Activated T-helper 17 cell treated with anti-CD3 and anti-CD28 coated beads, Interleukin-2, amount 50 U/mL, for 72 hours (primary cell): ENCODE measurements at places on chromosomes 2 and 18. TPM values are rescaled to one million over a fixed set of nuclear protein-coding genes. Genes with fewer than 3 reads are reported as not detected.

The CERKL gene
- not detected for total RNA-seq

DNA sequence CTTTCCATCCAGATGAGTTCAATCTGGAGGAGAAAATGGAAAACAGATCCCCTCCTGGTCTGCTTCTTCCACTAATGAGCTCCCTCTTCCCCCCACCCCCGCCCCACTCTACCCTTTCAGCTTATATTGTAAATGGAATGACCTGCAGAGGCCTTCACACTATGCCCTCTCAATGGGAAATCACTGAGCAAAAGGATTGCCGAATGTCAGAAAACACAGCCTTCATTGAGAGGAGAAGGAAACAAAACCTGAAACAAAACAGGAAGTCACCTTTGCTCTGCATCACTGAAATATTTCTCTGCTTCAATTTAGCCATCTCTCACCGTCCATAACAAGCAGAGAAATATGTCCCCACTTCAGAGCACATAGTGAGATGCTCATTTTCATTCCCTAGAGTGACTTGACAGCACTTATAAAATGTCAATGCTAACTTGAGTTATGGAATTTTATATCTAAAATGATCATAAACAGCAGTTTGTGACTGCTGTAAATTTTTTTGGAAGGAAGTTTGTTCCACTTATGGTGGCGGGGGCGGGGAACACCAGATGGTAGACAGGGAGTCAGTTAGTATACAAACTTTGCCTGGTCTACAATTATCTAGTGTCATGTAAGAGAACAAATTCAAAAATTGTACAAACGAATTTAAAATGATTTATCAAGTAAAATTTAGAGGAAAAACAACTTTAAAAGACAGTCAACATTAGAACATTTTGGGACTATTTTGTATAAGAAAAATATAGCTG, 1.8 kb upstream of the FRZB start:
- no peaks in the 10 kb centered on the region for H3K36me3 ChIP-seq
- no peak overlapping the region for H3K4me3 ChIP-seq
- no peak for ATAC-seq
- H3K27me3 ChIP-seq, result peaks cover 60% of the 10 kb centered on the region

- H3K36me3 ChIP-seq, result no peaks in the 10 kb centered on the region
- peaks cover 17% of the 10 kb centered on the region for H3K27me3 ChIP-seq
- no peak for ATAC-seq
- H3K4me1 ChIP-seq, result no peaks in the 10 kb centered on the region
- H3K4me3 ChIP-seq, result no peak overlapping the region
These were observed 20.7 kb upstream of the ZNF407 start for GRCh38 chr18:74577019-74577418.

- peaks cover 18% of the 10 kb centered on the region for H3K27me3 ChIP-seq
- no peaks in the 10 kb centered on the region for H3K4me1 ChIP-seq
- no peak overlapping the region for H3K4me3 ChIP-seq
These were observed 71.3 kb upstream of the LYPD6 start for GRCh38 chr2:149259136-149259535.

The LIMS3 gene
- total RNA-seq, result 2.8 TPM

GRCh38 chr2:157830696-157831570, 45.2 kb downstream of the ACVR1 start:
- peak overlapping the region; percentile 42 for H3K27ac ChIP-seq
- H3K4me3 ChIP-seq, result no peak overlapping the region
- ATAC-seq, result peak; percentile 74
- H3K4me1 ChIP-seq, result peaks cover 20% of the 10 kb centered on the region

The LOXHD1 gene
- not detected for total RNA-seq

DNA sequence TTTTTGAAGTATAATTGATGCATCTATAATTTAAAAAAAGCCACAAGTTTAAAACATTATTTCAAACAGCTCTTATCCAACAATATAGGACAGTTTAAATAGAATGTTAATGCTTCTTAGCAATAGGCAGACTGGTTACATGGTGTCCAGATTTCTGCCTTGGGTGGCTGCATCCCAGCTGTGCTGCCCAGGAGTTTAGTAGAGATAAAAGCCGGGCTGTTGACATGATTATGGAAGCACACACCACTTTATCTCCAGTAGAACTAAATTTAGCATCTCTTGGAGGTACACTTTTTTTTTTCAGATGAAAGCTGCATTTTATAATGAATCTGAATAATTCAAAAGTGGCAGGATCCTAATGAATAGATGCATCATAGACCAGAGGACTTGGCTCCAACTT, 309.7 kb downstream of the PLCL1 start:
- peaks cover 7% of the 10 kb centered on the region for H3K36me3 ChIP-seq
- H3K27ac ChIP-seq, result no peak overlapping the region
- no peaks in the 10 kb centered on the region for H3K27me3 ChIP-seq

- H3K36me3 ChIP-seq, result no peaks in the 10 kb centered on the region
- H3K4me3 ChIP-seq, result no peak overlapping the region
- H3K27me3 ChIP-seq, result no peaks in the 10 kb centered on the region
- no peak overlapping the region for H3K27ac ChIP-seq
These were observed 38.2 kb upstream of the RAB27B start for GRCh38 chr18:54790109-54790508.

GRCh38 chr2:163281717-163282116, 443.1 kb upstream of the KCNH7 start:
- no peaks in the 10 kb centered on the region for H3K36me3 ChIP-seq
- H3K27ac ChIP-seq, result no peak overlapping the region
- H3K4me3 ChIP-seq, result no peak overlapping the region
- ATAC-seq, result no peak

DNA sequence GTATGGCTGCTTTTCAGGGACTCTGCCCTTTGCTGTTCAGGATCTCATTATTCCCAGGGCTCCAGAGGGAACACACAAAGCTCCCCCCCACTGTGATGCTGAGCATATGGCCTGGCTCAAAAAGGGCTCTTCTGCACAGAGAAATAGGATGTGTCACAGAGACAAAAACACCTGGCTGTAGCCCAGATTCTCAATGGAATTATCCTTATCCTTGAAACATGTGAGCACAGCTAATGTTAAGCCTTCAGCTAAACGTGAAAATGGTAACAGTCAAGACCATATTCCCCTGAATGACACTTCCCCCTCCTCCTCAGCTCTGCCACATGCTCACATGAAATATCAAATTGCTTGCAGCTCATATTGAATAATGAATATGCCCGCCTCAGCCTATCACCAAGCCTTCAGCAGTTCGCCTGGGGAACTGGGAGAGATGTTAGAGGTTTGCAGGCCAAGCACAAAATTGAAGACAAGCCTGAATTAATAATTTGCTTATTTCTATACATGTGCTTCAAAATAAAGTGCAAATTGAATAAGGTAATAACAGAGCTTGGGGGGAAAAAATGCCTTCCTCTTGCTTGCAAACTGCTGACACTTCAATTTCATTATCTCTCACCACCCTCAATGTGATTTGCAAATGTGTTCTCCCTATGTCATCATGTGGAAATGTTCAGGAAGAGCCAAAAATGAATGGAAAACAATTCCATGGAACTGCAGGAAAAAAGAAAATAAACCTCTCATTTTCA, 181.0 kb upstream of the HNRNPA3 start:
- no peak overlapping the region for H3K4me3 ChIP-seq

DNA sequence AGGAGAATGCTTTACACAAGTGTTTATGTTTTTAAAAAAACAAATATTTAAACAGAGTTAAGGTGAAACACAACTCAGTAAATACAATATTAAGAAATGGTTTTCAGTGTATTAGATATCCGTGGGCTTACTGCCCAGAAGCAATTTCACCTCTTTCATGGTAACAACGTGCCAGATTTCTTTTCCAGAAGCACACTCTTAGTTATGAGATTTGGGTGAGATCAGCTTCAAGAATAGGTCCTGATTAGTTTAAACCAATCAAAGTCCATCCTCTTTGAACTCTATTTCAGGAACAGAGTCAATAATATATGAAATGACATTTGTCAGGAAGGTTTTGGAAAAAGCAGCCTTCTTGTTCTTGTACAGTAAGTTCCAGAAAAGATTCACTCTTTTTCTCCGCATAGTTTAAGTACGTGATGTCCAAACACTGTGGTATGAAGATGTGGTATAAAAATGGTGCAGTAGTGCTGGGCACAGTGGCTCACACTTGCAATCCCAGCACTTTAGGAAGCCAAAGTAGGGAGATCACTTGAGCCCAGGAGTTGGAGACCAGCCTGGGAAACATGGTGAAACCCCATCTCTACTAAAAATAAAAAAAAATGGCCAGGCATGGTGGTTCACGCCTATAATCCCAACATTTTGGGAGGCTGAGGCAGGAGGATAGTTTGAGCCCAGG, 14.7 kb downstream of the USP34 start:
- no peak overlapping the region for H3K27ac ChIP-seq
- H3K27me3 ChIP-seq, result no peaks in the 10 kb centered on the region
- no peak overlapping the region for H3K4me3 ChIP-seq
- no peak for ATAC-seq
- H3K4me1 ChIP-seq, result peaks cover 18% of the 10 kb centered on the region
- peaks cover 41% of the 10 kb centered on the region for H3K36me3 ChIP-seq

DNA sequence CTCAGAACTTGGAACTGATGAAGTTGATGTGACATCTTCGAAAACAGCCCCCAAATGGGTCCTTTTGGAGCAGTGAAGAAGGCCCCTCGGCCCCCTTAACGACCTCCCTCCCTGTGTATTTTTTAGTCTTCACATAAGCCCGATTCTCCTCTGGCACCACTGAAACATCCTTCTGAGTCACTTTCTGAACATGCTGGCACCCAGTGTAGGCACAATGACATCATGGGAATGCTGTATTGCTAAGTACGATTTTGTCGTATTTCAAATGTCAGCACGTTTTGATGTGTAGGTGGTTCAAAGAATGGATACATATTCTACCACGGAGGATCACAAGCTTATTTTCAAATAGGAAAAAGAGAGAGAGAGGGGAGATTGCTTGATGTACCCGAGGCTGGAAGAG, 111.7 kb upstream of the RIOK3 start:
- ATAC-seq, result peak; percentile 83
- peaks cover 11% of the 10 kb centered on the region for H3K4me1 ChIP-seq
- H3K27ac ChIP-seq, result peak overlapping the region; percentile 56
- H3K27me3 ChIP-seq, result no peaks in the 10 kb centered on the region
- H3K4me3 ChIP-seq, result peak overlapping the region; percentile 45

The ASXL3 gene
- total RNA-seq, result not detected

The SULT1C2 gene
- not detected for total RNA-seq

DNA sequence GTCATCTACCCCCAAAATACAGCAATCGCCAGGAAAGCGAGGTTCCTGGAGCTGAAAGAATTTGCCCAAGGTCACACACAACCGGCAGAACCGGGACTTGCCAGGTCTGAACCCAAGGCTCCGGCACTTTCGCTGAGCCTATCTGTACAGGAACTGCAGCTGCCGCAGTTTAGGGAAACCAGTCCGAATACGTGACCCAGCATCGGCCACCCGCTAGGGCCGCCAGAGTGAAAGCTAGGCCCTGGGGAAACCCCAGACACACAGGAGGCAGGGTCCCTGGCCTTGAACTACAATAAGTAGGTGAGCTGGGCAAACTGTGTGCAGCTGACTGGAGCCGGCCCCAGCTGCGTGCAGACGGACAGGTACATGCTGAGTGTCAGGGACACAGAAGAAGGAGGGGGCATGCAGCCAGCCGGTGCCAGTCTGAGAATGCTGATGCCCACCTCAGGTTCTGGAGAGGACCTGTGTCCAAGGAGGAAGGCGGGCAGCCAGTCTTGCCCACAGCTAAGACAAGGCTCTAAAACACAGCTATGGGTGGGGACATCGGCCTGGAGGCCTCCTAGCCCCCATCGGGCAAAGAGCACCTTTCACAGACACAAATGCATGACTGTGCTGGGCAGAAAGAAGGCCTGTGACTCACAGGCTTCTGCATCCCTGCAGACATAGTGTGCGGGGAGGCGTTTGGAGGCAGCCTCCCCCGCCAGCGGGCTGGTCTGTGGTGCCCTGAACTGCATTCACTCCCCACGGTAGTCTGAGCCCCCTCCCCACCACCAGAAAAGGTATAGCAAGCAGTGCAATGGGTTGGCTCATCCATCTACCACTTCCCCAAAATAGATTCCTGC, 107.4 kb upstream of the ID2 start:
- H3K4me3 ChIP-seq, result peak overlapping the region; percentile 69
- ATAC-seq, result peak; percentile 29
- H3K27me3 ChIP-seq, result no peaks in the 10 kb centered on the region
- no peaks in the 10 kb centered on the region for H3K36me3 ChIP-seq
- H3K27ac ChIP-seq, result no peak overlapping the region
- H3K4me1 ChIP-seq, result peaks cover 28% of the 10 kb centered on the region

GRCh38 chr2:163774862-163775261, 39.1 kb upstream of the FIGN start:
- no peaks in the 10 kb centered on the region for H3K27me3 ChIP-seq
- ATAC-seq, result no peak
- H3K36me3 ChIP-seq, result no peaks in the 10 kb centered on the region
- H3K4me3 ChIP-seq, result no peak overlapping the region
- H3K27ac ChIP-seq, result no peak overlapping the region

GRCh38 chr2:197128126-197128525, 182.5 kb downstream of the ANKRD44 start:
- peaks cover 59% of the 10 kb centered on the region for H3K36me3 ChIP-seq
- H3K27ac ChIP-seq, result peak overlapping the region; percentile 67
- peak; percentile 24 for ATAC-seq
- H3K27me3 ChIP-seq, result no peaks in the 10 kb centered on the region
- peak overlapping the region; percentile 29 for H3K4me3 ChIP-seq
- H3K4me1 ChIP-seq, result peaks cover 34% of the 10 kb centered on the region

DNA sequence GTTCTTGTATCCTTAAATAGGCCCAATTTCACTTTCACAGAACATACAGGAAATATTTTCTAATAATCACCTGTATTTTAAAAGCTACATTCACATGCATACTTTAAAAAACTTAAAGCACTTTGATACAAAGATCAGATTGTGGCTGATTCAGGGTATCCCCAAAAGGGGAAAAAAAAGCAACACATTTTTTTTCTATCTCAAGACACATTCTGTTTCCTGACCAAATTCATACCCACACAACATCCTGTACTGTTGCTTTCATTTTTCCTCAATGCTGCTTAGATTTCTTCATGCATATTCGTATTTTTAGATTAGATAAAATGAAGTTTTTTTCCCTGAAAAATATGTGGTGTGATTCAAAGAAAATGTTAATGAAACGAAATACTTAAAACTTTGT, 122.5 kb downstream of the TMEFF2 start:
- H3K36me3 ChIP-seq, result no peaks in the 10 kb centered on the region
- H3K4me3 ChIP-seq, result no peak overlapping the region
- H3K27ac ChIP-seq, result no peak overlapping the region
- no peaks in the 10 kb centered on the region for H3K27me3 ChIP-seq
- ATAC-seq, result no peak
- H3K4me1 ChIP-seq, result no peaks in the 10 kb centered on the region

GRCh38 chr2:110847651-110848050, 115.3 kb downstream of the ACOXL start:
- peak; percentile 20 for ATAC-seq
- H3K36me3 ChIP-seq, result no peaks in the 10 kb centered on the region
- H3K27me3 ChIP-seq, result peaks cover 14% of the 10 kb centered on the region

- no peak overlapping the region for H3K27ac ChIP-seq
- H3K4me3 ChIP-seq, result no peak overlapping the region
- no peaks in the 10 kb centered on the region for H3K27me3 ChIP-seq
These were observed 352.0 kb downstream of the THSD7B start for GRCh38 chr2:137117385-137117784.

The KYNU gene
- 0.05 TPM for total RNA-seq
